NCI-H187 treated with DMSO at 0.1 percent for 48 hours (cell line): ENCODE measurements at places on chromosomes 13 and 19.

DNA sequence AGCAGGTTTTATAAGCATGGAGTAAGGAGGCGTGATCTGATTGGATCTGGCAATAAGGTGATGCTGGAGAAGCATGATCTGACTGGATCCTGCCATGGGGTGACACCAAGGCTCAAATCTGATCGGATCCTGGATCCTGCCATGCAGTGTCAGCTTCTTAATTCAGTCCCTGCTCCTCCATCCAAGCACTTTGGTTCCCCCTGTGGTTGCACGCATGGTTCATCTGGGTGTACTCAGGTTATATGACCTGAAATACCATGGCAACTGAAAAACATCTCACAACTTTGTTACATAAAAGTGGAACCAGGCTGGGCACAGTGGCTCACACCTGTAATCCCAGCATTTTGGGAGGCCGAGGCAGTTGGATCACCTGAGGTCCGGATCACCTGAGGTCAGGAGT, 17.6 kb upstream of the KLK4 start:
- no peak for DNase-seq

GRCh38 chr19:51983361-51983760, 3.3 kb downstream of the ZNF350 start:
- DNase-seq = no peak

DNA sequence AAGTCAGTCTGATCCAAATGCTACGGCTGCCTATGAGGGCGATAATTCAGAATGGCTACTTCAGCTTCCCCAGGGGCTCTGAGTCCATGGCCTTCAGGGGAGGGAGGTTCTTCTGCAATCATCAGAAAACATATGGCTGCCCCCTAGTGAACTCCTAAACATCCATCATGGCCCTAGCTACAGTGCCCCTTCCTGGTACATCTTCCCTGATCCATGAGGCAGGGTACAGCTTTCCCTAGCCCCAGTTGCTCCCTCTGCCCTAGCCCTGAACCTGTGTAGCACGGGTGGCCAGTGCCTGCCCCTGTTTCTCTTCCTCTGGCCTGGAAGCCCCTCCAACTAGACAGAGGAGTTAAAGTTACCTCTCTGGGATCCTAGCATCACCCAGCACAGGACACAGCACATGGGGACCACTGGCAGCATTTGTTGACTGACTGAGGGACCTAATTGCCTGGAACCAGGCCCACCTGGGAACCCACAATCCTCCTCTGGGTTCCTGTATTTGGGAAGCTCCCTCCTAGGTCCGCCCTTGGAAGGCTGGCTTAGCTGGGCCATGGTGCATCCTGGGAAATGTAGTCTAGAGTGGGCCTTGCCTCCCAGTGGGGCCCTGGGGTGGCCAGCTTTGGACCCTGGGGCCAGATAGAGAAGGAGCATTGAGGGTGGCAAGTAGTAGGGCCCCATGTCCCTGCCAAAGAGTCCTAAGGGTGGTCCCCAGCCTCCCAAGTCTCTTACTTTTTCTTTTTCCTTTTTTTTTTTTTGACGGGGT, 17.7 kb upstream of the SEMA6B start:
- DNase-seq = no peak

DNA sequence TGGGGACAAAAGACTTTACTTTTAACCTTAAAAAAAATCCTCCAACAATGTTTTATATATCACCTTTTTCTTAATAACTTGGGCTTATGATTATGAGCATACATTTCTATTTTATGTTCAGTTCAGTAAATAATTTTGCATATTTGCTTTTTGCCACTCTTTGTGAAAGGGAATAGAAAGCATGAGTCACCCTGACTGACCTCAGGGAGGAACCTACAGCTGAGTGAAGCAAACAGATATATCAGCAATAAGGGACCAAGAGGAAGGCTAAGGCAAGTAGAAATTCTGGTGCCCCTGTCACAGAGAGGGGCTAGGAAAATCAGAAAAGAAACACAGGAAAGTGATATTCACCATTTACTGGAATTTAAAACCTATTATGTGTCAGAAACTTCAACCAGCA, 37.2 kb upstream of the SOHLH2 start:
- no peak for DNase-seq

DNA sequence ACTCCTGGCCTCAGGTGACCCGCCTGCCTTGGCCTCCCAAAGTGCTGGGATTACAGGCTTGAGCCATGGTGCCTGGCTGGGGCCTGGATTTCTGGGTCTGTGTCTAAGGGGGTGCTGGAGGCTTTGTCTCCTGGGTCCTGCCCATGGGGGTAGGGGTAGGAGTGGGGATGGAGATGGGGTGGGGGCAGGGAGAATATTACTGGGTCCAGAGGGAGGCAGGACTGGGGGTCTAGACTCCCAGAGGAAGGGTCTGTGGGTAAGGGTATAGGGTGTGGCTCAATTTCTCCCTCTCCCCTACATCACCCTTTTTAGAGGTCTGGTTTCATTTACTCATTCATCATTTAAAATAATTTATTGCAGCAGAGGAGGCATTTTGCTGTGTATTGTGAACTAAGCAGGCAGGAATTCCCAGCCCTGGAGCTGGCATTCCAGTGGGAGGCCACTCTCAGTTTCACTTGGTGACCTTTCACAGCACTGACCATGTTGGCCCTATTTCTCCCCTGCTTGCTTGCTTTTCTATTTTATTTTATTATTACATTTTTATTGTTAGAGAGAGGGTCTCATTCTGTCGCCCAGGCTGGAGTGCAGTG, 810 bp upstream of the NFKBID start:
- no peak for DNase-seq

DNA sequence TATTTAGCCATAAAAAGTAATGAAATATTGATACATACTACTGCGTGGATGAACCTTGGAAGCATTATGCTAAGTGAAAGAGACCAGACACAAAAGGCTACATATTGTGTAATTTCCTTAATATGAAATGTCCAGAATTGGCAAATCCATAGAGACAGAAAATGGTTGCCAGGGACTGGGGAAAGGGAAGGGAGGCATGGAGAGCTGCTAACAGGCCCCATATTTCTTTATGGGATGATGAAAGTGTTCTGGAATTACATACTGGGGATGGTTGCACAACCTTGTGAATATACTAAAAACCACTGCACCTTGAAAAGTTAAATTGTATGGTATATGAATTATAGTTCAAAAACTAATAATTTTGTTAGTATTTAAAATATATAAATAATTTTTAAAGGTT, 3.6 kb downstream of the IFT88 start:
- DNase-seq = no peak

DNA sequence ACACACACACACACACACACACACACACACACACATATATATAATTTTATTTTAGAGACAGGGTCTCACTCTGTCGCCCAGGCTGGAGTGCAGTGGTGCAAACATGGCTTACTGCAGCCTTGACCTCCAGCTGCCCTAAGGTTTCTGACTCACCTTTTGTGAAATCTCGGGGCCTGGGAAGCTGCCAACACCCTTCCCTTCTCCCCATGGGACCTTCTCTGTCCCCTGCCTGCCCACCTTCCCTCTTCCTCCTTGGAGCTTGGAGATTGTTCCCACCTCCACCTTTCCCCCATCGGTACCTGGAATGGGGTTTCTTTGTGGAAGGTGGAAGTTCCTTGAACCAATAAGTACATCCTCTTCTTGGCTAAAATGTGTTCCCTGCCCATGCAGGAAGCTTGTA, 6.3 kb downstream of the ARRDC5 start:
- DNase-seq = no peak

GRCh38 chr13:45102136-45102507, 18.2 kb upstream of the GTF2F2 start:
- DNase-seq = no peak

- DNase-seq = peak; percentile 58
Measured at GRCh38 chr19:49338691-49339300, 3.6 kb downstream of the CD37 start.

DNA sequence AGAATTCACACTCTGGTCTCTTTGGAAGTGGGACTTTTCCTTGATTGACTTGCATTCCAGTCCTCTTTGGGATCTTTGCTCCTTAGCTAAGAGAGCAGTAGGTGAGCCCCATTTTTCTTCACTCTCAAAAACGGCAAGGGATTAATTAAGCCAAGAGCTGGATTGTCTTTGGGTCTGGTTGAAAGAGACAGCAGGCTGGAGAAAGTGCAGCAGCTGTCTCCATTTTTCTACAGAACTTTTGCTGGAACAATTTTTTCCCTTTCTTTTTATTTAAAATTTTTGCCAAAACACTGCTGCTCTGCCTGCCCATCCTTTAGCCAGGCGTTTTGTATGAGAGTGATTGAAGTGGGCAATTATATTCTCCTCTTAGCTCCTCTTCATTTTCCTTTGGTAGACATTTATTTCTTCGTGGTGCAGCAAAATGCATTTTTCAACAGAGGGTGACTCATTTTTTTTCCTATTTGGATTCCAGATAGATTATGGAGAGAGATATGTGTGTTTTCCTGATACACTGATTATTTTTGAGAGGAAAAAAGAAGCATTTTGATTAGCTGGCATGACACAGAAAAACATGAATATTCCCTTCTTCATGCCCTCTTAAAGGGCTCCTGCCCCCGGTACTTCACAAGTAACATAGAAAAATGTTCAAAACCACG, 371.2 kb upstream of the NBEA start:
- no peak for DNase-seq
